Fibroblast of upper back skin (primary cell): ENCODE measurements at places on chromosomes 3 and 15.

GRCh38 chr3:166446986-166447385 is 609.8 kb upstream of the BCHE start:
- peak; percentile 51 for DNase-seq

GRCh38 chr3:134362670-134363380 is 11.4 kb downstream of the AMOTL2 start:
- no peak for DNase-seq

DNA sequence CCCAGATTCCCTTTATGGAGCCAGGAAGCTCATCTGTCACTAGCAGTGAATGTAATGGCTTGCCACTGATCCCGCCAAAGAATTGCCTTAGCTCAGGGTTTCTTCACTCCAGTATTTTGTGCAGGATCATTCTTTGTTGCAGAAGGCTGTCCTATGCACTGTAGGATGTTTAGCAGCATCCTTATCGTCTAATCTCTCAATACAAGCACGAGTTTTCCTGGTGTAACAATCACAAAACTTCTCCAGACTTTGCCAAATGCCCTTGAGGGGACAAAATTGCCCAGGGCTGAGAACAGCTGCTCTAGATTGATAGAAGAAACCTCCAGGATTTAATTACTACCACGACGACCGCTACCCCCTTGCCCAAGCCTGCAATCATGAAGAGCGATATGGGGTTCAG is 6.8 kb upstream of the SHQ1 start:
- no peak for DNase-seq

- DNase-seq: no peak
Observed at GRCh38 chr3:38127611-38128302, 9.2 kb downstream of the ACAA1 start.

- DNase-seq: peak; percentile 15
Observed at GRCh38 chr3:111045564-111045963, 26.1 kb upstream of the NECTIN3 start.

DNA sequence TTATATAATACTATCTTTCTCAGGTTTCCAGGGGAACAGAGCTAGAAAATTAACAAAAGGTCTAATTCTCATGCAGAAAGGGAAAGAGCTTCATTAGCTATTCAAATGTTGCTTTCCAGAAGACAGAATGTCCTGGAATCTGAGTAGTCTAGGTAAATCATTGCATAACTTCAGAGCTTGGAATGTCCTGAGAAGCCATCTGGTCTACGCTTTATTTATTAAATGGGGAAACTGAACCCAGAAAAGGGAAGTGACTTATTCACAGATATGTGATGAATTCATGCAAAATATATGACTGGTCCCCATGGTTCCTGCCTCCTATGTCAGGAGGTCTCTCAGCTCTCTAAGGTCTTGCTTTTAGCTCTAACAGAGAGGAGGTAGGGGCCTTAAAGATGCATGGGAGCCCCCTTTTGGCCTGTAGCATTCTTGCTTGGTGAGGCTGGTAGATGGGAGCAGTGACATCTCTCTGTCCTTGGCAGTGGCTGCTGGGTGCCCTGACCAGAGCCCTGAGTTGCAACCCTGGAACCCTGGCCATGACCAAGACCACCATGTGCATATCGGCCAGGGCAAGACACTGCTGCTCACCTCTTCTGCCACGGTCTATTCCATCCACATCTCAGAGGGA is 99.2 kb downstream of the CEMIP start:
- no peak for DNase-seq

DNA sequence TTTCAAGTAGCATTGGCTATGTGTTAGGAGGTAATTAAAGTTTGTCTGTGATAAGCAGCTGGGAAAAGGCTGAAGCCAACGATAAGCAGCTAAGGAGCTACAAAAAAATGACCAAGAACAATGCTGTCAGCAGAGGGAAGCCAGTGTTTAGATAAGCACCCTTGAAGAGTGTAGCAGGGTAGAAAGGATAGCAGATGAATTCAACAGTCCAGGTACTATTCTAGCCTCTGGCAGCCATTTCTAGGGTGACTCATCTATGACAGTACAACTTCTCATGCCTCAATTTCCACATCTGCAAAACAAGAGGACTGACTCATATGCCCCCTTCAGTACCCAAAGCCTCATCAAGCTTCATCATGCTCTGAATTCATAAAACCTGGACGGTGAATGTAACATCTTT is 617.6 kb upstream of the UBE2E2 start:
- DNase-seq: peak; percentile 38

DNA sequence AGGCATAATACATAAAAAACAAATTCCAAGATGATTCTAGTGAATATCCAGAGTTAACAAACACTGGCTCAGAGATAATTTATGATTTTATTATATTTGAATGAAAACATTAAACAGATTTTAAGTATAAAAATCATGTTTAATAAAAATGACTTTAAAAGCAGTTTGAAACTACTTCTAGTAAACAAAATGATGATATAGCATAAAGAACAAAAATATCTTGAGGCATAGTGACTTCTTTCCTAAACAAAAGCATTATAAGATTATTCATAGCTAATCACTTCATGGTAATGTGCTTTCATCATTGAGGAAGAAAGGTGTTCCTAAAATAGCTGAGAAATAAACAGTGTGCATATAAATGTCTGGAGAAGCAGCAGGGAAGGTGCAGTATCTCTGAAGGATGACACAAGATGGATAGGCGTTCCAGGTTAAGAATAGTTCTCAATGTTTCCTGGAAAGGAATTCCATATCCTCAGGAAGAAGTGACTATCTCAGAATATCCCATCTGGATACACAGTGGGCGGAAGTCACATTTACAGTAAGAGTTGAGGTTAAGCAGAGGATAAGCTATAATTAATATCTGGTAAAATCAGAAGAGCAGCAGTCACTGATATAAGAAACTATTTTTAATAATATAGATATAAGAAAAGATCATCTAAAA is 456.6 kb downstream of the MECOM start:
- no peak for DNase-seq

- peak; percentile 57 for DNase-seq
Observed at GRCh38 chr3:36525115-36525801, 145.0 kb downstream of the STAC start.

DNA sequence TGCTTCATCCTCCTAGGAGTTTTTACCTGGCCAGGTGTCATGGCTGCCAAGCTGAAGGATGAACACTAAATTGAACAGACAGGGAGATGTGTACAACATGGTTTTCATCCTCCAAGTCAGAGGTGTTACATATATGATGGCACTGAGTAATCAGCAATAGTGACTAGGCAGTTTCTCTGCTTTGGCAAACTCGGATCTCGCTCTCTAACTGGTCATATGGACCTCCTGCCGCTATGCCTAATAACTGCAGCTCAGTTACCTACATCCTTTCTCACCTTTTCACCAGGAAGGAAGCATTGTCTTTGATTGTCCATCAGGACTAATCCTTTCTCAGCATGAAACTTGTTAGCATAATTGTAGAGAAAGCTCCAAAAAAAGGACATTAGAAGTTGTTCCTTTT is 175.9 kb upstream of the PLSCR5 start:
- DNase-seq: no peak

DNA sequence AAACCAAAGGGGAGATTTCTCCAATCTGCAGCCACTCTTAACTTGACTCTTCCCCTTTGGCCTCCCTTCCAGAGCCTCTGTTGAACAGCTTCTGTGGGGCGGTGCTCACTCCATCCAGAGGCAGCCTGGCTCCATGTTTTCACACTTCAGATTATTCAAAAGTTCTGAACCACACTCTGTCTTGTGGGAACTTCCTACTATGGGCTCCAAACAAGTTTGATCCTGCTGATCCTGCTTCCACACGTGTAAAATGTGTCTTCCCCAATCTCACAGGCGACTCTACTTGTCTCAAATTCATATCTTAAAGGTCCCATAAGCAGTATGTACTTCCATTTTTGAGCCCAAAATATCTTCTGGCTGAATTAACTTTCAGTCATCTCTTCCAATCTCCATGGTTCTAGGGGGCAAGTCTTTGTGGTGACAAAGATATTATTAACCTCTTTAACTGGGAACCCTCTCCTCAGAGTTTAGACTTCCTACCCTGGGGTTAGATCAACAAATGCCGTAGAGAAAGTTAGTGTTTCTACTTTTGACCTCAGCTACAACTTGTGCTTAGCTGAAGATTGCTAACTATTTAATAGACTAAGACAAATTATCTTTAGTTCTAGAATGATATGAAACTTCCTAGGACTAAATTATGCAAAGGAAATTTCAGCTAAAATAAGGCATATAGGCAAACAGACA is 176.3 kb upstream of the BCL6 start:
- DNase-seq: no peak

GRCh38 chr3:64349551-64349950 is 124.3 kb upstream of the PRICKLE2 start:
- no peak for DNase-seq

DNA sequence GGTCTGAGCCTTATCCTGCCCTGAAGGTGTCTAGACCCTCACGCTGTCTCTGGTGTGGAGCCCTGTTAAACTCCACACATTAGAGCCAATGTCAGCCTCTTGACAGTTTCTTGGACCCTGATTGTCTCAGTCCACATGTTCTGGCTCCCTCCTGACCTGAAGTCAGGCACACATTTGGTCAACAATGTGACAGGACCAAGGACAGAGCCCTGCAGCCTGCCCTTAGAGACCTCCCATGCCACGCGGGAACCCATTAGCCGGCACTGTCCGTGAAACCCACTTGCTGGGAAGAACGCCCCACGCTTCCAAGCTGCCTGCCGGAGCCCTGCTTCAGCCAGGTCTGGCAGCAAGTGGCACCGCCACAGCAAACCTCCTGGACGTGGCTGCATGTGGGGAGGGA is 162.7 kb upstream of the LINGO1 start:
- DNase-seq: no peak

GRCh38 chr15:101382544-101382943 is 87.5 kb upstream of the SNRPA1 start:
- DNase-seq: no peak

- no peak for DNase-seq
Observed at GRCh38 chr15:68371160-68371559, 60.8 kb downstream of the ITGA11 start.

- peak; percentile 37 for DNase-seq
Observed at GRCh38 chr15:58165661-58166060, 27.5 kb downstream of the AQP9 start.
